NCI-H82 (cell line): ENCODE measurements at places on chromosomes 3 and 15.

- no peak for DNase-seq
Observed at GRCh38 chr15:71333136-71333700, 217.9 kb downstream of the THSD4 start.

GRCh38 chr3:143811602-143812001, 36.7 kb downstream of the SLC9A9 start:
- no peak for DNase-seq

GRCh38 chr3:36989005-36989404, 3.9 kb downstream of the EPM2AIP1 start:
- no peak for DNase-seq

DNA sequence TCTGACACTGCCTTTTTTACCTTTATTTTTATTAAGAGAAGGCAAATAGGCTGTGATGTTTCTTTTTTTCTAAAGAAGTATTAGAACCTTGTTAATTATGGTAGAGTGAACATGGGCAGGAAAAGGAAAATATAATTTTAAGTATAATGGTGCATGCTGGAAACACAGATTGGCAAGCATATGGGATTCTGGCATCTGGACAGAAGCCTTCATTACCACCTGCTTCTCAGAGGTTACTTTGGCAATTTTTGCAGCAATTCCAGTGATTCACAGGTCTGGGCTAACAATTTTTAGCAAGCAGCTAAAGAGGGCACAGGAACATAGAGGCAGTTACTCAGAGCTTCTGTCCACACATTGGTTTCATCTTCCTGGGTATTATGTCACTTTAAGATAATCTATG, 258.3 kb downstream of the DIPK2A start:
- DNase-seq: no peak

GRCh38 chr15:57386976-57387375, 10.7 kb downstream of the CGNL1 start:
- no peak for DNase-seq

DNA sequence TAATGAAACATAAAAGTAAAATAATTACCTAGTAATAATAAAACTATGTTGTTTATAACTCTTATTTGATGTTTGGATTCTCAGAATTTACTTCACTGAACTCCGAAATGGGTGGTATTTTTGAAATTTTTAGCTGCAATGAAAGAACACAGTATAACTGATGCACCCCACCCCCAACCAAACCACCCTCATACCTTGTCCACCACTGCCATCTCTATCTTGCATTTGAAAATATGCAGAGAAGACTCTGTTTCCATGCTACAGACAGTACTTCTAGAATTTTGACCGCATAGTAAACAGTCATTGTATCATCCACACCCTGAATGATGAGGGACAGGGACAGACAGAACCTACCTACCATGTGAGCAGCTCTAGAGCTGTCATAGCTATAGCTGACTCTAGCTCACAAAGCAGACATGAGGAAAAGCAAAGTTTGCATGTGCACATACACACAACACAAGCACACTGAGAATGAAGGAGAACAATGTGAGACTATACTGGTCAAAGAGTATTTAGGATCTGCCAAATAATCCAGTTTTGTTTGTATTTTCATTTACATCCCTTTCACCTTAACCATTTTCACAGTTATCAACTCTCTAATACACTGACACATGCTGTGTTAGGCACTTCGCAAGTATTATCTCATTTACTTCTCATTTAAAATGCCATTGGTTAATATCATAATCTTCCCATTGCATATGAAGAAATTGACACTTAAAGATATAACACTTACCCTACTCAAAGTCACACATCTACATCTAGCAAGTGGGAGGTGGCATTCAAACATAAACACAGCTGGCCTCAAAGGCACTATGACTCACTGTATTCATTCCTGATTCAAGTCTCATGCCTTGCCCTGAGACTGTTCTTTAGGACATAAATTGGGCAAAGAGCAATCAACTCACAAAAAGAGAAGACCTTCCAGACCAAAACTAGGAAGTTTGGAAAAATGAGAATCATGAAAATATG, 1014.7 kb upstream of the CFAP20DC start:
- no peak for DNase-seq

DNA sequence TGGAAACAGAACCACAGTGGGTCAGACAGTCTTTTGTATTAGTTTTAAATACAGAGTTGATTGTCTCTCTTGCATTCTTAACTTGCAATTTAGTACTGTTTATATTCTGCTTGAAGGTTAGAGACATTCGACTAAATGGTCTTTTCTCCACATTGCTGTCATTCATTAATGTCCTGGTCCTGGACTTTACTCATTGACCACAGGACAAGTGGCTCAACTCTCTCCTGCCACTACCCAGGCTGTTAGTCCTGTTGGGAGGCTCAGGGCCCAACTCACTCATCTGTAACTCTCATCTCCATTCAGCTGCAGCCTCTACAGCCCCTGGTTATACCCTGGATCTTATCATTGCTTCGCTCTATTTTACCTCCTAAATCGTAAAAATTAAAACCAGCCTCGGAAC, 427.4 kb downstream of the LPP start:
- no peak for DNase-seq

DNA sequence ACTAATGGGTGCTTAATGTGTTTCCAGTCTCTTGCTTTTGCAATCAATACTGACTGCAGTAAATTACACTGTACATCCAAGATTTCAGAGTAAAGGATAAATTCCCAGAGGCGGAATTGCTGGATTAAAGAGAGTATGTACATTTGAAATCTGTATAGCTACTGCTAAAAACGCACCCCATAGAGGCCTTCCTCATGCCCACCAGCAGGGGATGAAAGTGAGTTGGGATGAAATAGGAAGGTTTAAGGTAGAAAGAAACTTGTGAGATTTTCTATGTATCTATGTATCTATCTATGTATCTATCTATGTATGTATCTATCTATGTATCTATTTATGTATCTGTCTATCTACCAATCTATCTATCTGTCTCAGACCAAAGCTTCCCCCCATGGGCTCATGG, 28.4 kb downstream of the TMEM44 start:
- no peak for DNase-seq

GRCh38 chr3:134235577-134236076, 15.0 kb downstream of the RYK start:
- no peak for DNase-seq

DNA sequence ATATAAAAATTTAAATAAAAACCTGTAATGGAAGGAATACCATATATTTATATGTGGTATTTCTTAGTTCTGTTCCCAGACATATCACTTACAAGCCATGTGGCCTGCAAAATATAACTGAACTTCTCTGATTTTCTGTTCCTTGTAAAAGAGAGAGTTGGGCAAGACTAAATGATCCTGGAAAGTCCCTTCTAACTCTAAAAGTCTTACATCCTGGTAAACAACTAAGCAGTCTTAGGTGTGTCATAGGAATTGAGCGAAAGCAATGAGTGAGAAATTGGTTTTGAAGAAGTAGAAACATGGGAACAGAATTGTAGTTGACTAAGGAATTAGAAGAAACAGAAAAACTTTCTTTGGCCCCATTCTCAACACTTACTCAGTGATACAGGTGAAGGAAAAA, 25.3 kb upstream of the IL20RB start:
- DNase-seq: no peak

- peak; percentile 33 for DNase-seq
Observed at GRCh38 chr3:110859336-110859735, 212.3 kb upstream of the NECTIN3 start.

GRCh38 chr3:50971487-50971924, 296.8 kb downstream of the DOCK3 start:
- peak; percentile 81 for DNase-seq

- no peak for DNase-seq
Observed at GRCh38 chr3:117165601-117166051, 456.0 kb downstream of the TUSC7 start.

- DNase-seq: no peak
Observed at GRCh38 chr15:56693761-56694160, 39.5 kb downstream of the ZNF280D start.

DNA sequence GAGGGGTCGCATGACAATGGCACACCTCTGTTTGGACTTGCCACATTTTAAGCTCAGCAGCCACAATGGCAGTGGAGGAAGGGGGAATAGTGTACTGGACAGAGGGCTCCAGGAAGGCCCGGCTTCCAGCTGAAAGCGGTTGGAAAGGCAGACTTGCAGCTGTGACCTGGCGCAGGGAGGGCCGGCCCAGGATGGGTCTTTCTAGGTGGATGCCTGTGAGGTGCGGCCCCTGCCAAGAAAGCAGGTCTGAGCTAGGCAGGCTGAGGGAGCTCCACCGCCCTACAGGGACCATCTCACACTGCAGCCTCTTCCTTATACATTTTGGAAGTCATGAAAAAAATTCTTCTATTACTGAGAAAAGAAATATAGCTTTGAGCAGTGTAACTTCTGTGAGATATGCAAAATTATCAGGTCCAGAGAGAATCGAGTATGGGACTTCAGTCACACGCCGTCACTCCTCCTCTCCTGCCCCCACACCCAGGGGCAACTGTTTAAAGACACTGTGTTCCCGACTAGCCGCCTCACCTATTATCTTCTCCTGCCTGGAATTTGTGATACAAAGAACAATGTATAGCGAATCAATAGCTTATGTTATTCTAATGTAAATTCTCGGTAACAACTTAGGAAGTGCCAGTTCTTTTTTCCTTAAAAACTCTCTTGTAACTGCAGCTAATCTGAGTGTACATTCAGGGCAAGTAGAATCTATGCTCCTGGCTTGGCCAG, 331.0 kb downstream of the OCA2 start:
- DNase-seq: no peak

DNA sequence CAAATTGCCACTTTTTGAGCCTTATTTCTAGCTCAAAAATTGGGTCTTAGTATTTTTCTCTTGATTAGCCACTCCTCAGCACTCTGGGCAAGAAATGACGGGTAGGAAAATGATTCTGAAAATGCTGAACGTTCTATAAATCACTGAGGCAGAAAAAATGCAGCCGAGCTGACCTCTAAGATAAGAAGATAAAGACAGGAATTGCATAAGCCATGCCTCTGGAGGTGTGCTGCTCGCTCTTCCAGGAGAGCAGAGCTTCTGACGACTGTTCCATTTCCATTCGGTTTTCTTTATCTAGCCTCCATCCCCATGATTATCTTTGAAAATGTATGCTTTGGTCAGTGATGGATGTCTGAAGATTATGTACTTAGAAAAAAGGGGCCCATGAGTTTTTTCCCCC, 558.8 kb upstream of the ADAMTS9 start:
- peak; percentile 15 for DNase-seq

GRCh38 chr3:12194209-12194608, 35.5 kb upstream of the TIMP4 start:
- no peak for DNase-seq

DNA sequence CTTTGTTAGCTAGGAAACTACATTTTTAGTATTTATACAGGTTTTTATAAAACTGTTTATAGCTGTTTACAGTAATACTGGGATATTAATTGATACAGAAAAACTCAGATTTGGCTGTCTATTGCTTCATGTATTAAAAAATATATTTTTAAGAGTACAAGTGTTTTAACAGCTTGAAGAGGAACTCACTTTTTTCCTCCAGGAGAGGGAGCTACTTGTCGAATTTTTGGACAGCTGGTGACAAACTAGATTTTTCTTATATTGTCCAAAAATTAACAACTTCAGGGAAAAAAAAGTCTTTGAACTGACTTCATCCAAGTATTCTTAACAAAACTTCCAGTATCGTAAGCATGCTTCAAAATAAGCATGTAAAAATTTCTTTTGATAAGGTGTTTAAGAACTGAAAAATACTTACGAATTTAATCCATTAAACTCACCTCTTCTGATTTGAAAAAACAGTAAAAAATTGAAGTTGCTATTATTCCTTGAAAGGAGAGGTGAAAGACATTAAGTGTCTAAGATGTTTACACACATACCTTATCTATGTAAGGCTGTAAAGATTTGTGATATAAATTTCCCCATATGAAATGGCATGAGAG, 4.0 kb downstream of the DIPK2A start:
- peak; percentile 73 for DNase-seq

DNA sequence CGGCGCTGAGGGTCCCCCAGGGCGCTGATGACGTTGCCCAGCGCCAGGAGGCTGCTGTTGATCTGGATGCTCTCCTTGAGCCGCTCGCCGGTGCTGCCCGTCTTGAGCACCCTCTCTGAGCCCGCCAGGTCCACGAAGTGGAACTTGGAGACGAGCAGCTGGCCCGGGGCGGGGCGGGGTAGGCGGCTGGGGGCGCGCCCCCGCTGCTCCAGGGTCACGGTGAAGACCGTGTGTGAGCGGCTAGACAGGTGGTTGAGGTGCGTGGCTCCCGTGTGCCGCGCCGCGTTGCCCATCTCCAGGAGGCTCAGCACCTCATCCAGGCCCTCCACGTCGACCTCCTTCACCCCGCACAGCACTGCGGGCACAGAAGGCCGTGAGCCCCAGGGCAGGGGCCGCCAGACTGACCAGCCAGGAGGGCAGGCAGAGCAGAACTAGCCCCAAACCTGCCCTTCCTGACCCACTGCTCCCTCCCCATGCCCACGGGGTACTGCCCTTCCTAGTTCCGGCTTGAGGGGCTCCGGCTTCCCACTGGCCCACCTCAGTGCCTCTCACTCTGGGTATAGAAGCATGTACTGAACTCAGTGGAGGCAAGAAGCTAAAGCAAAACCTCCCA, 6.1 kb downstream of the KIF7 start:
- no peak for DNase-seq
